ENCODE measurements at places on chromosomes 6 and 20.
A peak's percentile ranks its signal among the peaks of the same experiment; 100 is the strongest.

GRCh38 chr20:20363434-20363798 is 4.5 kb upstream of the INSM1 start:
- no peak for DNase-seq

GRCh38 chr20:34343458-34344211 is 19.4 kb upstream of the ITCH start:
- no peak for DNase-seq

GRCh38 chr6:54282186-54282585 is 26.1 kb upstream of the TINAG start:
- no peak for DNase-seq

- no peak for DNase-seq
Observed at GRCh38 chr6:35164868-35165267, 23.7 kb upstream of the TCP11 start.

- DNase-seq, result no peak
Observed at GRCh38 chr6:143615785-143616184, 62.0 kb upstream of the PHACTR2 start.

DNA sequence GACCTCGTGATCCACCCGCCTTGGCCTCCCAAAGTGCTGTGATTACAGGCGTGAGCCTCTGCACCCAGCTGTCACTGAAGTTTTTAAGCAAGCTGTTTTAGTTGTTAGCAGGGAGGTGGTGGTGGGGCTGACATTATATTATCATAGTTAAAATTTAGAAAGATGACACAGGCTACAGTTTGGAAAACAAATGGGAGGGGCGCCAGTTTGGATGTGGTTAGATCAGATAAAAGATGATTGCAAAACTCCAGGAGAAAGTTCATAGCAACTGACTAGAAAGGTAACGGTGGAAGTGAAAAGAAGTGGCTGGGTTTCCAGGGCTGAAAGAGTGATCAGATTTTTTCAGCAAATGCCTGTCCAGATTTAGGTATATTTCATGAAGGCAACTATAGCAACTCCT is 311.9 kb upstream of the CITED2 start:
- DNase-seq, result no peak

DNA sequence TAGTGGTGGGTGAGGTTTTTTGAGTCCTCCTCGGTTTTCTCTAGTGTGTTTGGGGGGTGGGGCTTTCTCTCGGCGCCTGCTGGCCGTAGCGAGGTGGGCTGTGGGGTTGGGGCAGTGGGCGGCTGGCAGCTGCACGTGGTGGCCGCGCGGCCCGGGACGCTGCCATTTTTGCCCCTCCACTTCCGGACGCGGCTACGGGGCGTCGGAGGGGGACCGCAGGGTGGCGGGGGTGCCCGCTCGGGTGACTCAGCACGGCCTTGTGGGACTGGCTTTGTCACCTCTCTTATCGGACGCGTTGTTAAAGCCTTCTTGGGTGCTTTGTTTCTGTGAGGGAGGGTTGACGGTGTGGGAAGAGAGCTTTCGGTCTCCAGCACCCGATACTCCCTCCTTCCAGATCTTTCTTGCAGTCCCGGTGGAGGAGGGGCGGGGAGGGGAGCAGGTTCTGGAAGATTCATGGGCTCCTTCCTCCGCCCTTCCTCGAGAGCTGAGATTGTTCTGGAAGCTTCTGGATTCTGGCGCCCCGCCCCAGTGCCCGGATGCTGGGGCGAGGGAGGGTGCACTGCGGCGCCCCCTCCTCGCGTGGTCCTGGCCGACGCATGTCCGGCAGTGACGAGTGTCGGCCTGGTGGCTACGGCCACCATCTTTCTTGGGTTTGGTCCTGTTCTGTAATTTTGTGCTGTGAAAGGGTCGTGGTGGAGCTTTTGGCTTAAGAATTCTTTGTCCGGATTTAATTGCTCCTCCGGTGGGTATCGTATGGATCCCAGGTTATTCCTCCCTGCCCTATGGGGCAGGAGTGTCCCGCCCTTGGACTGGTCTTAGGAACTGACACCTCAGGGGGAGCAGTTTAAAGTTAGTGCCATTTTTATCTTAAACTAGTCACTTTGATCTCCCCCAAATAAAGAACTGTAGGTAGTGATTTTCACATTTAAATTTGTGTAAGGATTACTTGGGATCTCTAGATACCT is 719 bp downstream of the HSP90AB1 start:
- DNase-seq, result peak; percentile 86

DNA sequence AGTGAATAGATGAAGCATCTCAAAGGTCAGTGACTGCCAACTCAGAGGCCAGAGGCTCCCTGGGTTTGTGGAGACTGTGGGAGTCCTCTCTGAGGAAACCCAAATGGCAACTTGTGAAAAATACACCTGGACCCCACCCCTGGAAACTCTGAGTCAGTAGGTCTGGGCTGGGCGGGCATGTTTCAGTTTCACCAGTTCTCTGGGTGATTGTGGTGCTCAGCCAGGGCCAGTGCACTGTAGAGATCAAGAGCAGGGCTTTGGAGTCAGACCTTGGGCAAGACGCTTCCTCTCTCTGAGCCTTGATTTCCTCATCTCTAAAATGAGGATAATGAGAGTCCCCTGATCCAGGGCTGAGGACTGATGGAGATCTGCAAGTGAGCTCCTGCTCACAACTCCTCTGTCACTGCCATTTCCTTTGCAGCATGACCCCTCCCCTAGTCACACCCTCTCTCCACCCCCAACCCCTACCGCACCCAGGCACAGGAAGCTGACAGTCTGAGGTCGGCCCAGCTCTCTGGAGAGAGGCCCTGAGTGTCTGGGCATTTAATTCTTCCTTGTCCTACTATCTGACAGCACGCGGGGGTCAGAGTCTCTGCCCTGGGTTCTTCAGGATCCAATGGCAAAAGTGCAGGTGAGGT is 5.1 kb downstream of the DEF6 start:
- DNase-seq, result peak; percentile 79

- DNase-seq, result no peak
Observed at GRCh38 chr6:35558571-35558970, 45.9 kb upstream of the TULP1 start.

- no peak for DNase-seq
Observed at GRCh38 chr6:169162752-169163407, 90.8 kb downstream of the THBS2 start.

GRCh38 chr6:88890860-88891845 is 72.3 kb downstream of the RNGTT start:
- DNase-seq, result no peak

DNA sequence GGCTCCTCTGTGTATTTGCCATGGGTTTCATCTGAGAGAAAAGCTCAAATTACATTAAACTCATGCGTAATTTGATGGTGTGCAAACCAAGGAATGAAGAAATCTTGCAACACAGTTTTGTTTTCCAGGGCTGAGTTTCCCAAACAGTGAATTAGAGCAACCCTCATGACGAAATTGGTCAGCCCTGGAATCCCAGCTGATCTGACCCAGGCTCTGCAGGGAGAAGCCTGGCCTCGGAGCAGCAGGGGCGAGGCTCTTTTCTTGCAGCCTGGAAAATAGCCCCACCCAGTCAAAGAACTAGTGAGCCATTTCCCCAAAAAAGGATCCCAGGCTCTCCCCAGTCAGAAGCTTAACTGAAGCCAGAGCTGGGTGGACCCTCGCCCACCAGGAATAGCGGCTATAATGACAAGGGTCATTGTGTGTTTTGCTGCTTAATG is 107.3 kb upstream of the SNX9 start:
- DNase-seq, result no peak

Data from stimulated activated CD4-positive, alpha-beta T cell treated with anti-CD3 and anti-CD28 coated beads, Interleukin-2, amount 100 ng/mL, for 48 hours (primary cell).